ENCODE measurements at places on chromosomes 5 and 9.

DNA sequence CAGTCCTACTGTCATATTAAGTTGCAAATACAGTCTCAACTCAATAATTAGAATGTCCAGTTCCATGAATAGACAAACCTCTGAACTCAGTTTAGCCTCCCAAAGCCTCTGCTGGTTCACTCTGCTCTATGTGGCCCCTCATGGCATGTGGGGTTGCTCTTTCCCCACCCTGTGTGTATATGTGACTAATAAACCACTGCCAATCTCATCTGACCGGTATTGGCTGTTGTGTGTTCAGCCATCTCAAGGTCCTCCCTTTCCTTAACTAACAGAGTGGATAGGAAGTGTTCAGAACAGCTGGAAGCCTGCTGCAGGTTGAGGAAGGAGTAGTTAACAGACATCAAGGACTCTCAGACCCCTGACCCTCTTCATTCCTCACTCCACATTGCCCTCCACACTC, 55.3 kb downstream of the IL33 start:
- DNase-seq: no peak

DNA sequence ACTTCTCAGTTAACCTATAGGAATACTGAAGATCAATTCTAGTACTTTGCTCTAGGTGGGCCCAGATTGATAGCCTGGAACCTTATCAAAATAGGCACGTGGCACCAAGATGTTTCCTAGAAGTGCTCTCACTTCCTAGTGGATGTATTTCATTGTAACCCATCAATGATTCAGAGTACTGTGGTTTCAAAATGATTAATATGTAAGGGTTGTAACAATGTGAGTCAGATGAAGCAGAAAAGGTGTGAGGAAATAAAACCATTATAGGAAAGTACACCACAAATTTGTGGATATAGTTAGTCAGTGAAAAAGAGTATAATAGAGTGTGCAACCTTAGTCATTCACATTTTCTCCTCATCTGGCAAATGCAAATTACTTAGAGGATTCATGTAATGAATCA, 177.3 kb upstream of the FST start:
- DNase-seq: no peak

DNA sequence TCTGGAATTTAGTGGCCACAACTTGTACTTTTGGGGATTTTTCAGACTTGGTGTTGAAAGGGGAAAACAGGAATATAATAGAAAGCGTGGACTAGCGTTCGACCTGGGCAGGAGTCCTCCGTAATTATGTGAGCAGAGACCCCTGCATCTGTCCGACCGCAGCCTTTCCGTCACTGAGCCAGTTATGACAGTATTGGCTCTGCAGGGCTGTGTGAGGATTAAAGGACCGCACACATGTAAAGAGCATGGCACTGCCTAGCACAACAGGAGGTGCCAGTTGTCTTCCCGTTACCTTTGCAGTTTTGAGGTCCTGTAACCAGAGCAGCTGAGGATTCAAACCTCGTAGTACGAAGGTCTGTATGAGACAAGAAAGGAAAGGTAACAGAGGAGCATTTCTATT, 1.2 kb downstream of the B4GALT7 start:
- no peak for DNase-seq

DNA sequence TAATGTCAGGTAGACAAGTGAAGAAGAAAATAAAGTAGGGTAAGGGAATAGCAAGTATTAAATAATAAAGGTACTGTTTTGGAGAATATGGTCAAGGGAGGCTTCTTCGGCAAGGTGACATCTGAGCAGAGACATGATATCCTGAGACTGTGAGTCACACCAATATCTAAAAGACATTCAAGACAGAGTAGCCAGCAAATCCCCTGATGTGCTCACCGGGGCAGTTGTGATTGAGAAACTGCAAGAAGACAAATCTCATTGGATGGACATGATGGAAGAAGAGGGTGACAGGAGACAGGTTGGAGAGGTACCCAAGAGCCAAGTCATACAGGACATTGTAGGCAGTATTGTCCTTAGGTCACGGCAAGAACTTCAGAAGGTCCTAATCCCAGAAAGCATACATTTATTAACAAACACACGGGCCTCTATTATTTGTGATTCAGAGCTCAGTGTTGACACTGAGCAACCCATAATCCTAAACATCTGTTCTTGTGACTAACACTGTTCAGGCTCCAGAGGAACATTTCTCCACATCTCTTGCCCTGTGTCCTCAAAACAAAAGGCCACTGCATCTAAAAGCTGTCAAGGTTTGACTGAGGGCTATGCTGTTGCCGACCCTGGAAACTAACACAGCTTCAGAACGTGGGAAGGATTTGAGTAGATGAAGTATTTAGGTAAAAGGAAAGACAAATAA, 258.7 kb upstream of the CLINT1 start:
- no peak for DNase-seq

- DNase-seq: no peak
These were observed 78.2 kb downstream of the CYFIP2 start for GRCh38 chr5:157343842-157344790.

GRCh38 chr9:69307446-69308205, 17.4 kb upstream of the ENTREP1 start:
- no peak for DNase-seq

DNA sequence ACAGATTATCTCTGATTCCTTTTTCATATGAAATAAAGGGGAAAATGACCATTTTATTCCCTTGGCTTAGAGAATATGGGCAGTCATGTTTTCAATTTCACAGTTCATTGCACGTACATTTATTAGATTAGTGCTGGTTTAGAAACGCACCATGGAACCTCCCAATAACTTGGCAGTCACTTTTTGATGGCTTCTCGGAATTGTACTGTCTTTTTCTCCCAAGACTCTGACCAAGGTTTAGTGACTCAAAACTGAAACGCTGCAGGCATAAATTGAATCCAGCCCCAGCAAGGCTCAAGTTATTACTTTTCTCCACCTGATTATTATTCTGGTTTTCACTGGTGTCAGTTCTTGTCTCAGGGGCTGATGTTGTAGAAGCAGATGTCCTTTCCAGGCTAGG, 55.6 kb upstream of the EGFLAM start:
- DNase-seq: no peak

- DNase-seq: no peak
These were observed 56.0 kb downstream of the ROR2 start for GRCh38 chr9:91894023-91894422.

DNA sequence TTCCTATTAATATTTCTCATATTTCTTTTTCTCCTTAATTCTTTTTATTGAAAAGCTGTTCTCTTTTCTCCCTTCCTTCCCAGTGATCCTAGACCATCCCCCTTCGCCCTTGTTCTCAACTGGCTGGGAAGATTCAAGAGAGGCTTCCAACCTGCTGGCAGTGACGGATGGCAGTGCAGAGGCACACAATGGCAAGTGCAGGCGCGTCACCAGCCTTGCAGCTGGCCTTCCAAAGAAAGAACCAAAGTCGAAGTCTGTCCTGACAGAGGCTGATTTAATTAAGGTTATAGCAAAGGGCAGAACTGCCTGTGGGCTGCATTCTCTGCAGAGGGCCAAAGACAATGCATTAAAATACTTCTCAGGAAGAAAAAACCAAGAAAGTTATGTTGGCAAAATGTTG, 7.4 kb downstream of the CEMIP2 start:
- no peak for DNase-seq

GRCh38 chr5:158992037-158992740, 107.5 kb downstream of the EBF1 start:
- DNase-seq: no peak

GRCh38 chr5:74300808-74301389, 339.6 kb downstream of the ENC1 start:
- DNase-seq: no peak

DNA sequence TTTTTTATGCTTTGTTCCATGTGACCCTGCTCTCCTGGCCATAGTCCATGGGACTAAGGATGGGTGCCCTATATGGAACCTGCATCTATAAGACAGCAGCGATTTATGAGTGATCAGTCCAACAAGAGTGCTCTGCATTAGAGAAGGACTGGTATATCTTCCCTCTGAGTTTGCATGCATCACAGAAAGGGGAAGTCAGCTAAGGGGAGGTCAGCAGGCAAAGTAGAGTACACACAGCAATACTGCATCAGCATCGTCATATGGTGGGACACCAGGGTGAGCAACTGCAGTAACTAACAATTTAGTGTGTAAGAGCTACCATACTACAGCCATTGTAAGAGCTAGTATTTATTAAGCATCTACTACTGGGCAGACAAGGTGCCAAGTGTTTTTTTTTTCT, 311.3 kb downstream of the NDUFS4 start:
- no peak for DNase-seq

- DNase-seq: no peak
These were observed 17.7 kb downstream of the SRP19 start for GRCh38 chr5:112878760-112879159.

DNA sequence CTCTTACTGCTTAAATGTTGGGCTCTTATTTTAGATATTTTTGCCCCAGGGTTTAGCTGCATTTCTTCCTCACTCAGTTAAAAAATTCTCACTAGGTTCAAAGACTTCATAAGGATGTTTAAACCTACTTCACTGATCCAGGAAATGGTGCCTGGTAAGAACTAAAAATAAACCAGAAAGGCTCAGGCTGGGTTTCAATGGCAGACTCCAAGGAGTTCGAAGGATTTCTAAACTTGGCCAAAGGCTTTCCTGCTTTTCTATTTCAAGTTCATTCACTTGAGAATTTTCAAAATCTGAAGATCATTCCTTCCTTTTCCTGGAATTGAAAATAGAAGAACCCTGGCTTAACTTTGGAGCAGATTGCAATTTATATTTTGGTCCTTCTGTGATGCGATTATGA, 193.0 kb upstream of the MAP1B start:
- DNase-seq: no peak

- no peak for DNase-seq
These were observed 22.4 kb downstream of the SPINK5 start for GRCh38 chr5:148085977-148086705.

DNA sequence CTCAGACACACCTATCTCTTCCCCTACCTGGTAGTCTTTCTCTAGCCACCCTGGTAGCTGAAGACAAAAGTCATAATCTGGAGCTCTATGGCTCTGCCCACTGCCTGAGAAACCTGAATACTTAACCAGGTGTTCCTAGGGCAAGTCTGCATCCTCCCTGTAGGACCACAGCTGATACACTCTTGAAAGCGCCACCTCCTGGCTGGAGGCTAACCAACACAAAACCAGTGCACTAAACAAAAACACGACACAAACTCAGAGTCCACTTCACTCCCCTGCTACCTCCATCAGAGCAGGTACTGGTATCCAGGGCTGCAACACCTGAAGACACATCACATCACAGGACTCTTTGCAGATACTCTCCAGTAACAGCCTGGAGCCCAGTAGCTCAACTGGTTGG, 84.6 kb upstream of the ANXA1 start:
- DNase-seq: no peak

DNA sequence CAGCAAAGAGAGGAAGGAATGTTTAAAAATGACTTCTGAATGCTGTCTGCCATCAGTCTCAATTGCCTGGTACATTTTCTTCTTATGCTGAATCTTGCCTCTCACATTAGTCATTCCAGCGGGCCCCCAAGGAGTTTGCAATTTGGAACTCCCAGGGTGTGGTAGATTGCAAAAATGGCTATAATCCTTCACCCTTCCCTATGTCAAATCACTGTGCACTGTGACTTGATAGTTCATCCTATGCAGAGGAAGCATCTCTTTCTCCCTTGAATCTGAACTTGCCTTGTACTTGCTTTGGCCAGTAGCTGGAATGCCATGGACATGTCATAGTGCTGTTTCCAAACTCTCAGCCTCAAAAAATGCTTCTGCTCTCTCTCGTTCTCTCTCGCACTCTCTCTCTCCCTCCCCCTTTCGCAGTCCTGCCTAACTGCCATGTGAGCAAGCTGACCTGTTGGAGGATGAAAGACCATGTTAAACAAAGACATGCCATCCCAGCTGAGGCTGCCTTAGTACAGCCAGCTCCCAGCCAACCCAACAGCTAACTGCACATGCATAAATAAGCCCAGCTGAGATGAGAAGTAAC, 284.0 kb upstream of the TLE4 start:
- DNase-seq: no peak

DNA sequence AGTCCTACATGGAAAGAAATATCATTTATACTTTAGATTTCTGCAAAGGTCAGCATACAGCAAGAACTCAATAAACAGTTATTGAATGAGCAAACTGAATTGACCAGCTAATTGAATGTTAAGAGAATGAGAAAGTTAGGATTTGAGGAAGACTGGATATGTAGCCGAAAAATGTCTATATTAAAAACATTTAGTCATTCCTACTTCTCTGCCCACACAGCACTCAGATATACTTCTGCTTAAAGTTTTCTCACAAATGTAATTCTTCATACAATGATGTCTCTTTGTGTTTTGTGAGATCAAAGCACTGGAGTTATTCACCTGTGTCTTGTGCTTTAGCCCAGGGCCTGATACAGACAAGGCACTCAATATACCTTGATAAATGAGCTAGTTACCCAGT, 188.6 kb downstream of the PARP8 start:
- DNase-seq: no peak

- no peak for DNase-seq
These were observed 68.4 kb downstream of the ANXA1 start for GRCh38 chr9:73219985-73220626.

- no peak for DNase-seq
These were observed 199.5 kb upstream of the PUM3 start for GRCh38 chr9:3043369-3043768.

DNA sequence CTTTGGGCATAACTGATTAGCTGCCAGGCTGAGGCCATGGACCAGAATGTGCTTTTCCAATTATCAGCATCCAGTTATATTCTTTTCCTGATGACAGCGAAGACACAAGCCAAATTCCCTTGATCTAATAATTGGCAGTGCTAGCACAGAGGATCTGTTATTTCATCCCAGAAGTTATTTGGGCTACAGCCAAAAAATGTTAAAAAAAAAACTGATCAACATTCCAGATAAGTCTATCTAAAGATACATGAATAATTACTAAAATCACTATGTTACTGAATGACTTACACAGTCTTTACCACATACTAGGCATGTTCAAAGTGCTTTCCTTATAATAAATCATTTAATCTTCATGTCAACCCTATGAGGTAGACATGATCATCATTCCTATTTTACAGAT, 13.5 kb upstream of the PDZD2 start:
- no peak for DNase-seq

GRCh38 chr9:95368377-95369160, 51.1 kb upstream of the FANCC start:
- no peak for DNase-seq

GRCh38 chr9:106110483-106110882, 416.1 kb downstream of the TMEM38B start:
- no peak for DNase-seq

GRCh38 chr5:36305571-36306326, 4.0 kb upstream of the RANBP3L start:
- no peak for DNase-seq

Measured in activated CD8-positive, alpha-beta memory T cell treated with anti-CD3 and anti-CD28 coated beads for 1 hour (primary cell).